Caco-2 (cell line): ENCODE measurements at places on chromosomes 7 and 10.

DNA sequence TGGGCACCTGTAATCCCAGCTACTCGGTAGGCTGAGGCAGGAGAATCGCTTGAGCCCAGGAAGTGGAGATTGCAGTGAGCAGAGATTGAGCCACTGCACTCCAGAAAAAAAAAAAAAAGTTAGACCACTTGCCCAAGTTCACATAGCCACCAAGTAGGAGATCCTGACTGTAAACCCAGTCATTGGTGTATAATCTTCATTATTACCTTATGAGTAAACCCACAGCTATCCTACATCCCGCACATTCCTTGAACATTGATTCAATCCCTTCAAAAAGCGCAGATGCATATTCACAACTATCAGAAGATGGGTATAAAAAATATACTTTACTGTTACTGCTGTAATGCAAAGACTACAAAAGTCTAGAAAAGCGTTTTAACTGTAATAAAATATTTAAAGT, 512.9 kb downstream of the SUGCT start:
- no peak for DNase-seq

DNA sequence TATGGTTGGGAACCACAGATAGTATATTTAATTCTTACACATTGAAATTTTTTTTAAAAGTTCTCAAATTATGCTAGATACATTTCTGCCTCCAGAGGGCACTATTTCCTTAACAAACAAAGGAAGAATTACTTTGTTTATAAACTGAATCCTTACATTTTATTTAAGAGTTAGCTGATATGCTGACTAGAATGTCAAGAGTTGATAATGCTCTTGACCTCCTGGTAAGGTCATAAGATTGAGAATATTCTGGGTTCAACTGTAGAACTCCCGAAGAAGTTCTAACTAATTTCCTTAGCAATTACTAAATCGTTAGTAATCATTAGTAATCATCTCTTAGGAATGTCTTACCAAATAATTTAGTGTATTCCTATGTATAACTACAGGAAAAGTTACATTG, 95.3 kb upstream of the CYP26C1 start:
- peak; percentile 49 for DNase-seq

- no peak for DNase-seq
Observed at GRCh38 chr10:113801569-113801968, 50.1 kb downstream of the PLEKHS1 start.

- no peak for DNase-seq
Observed at GRCh38 chr7:113000316-113001020, 86.2 kb downstream of the GPR85 start.

- no peak for DNase-seq
Observed at GRCh38 chr7:69429911-69430383, 168.3 kb upstream of the AUTS2 start.

GRCh38 chr10:96501985-96502384, 11.7 kb downstream of the TLL2 start:
- DNase-seq: no peak

GRCh38 chr7:151727579-151728285, 149.2 kb downstream of the PRKAG2 start:
- DNase-seq: peak; percentile 64

- DNase-seq: no peak
Observed at GRCh38 chr7:90445633-90446032, 23.8 kb upstream of the PTTG1IP2 start.

- no peak for DNase-seq
Observed at GRCh38 chr10:133420579-133420978, 3.8 kb downstream of the SPRN start.

- no peak for DNase-seq
Observed at GRCh38 chr7:73565675-73566340, 8.3 kb upstream of the BCL7B start.

DNA sequence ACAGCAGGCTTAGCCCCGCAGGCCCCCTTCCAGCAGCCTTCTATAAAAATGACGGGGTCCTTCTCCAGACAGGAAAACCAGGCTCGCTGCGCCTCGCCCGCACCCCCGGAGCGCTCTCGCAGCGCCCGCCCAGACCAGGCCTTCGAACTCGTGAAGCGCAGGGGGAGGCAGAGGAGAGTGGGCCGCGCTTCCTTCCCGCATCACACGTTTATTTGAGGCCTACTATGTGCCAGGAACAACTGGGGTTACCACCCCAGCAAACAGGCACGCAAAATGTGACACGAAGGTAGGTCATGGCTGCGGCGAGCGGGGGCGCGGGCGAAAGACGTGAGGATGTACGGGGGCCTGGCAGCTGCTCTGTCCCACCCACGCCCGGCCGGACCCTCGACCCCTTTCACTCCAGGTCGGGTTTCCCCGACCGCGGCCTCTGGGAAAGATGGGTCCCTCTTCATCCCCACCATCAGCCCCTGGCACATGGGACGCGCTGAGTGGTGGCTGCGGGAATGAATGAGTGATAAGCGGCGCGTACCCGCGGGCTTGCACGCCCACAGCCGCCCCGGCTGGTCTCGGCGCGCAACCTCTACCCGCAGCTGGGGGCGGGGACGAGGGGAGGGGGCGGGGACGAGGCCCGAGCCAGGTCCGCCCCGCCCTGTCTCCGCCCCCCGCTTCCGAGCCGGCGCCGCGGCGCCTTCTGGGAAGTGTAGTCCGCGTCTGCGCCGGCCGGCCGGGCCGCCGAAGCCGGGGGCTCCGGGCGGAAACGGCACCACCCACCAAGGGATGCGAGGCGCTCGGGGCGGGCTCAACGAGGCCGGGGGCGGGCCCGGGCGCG, 59.1 kb downstream of the ZNF467 start:
- no peak for DNase-seq

- DNase-seq: no peak
Observed at GRCh38 chr10:3491571-3491970, 293.4 kb downstream of the KLF6 start.

DNA sequence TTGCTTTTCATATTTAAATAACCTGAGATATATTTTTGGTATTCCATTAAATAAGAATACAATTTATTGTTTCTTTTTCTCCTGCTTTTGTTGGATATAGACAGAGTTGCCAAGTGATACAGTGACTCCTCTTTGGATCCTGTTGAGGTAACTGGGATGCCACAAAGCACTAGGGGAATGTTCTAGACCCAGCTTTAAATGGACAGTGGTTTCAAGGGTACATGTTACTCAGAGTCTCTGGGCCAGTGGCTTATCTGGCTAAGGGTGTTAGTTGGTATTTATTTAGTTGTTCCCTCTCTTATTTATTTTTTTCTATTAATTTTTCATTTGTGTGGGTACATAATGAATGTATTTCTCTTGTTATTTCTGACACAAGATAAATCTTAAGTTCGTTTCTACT, 9.1 kb downstream of the GBF1 start:
- DNase-seq: no peak

DNA sequence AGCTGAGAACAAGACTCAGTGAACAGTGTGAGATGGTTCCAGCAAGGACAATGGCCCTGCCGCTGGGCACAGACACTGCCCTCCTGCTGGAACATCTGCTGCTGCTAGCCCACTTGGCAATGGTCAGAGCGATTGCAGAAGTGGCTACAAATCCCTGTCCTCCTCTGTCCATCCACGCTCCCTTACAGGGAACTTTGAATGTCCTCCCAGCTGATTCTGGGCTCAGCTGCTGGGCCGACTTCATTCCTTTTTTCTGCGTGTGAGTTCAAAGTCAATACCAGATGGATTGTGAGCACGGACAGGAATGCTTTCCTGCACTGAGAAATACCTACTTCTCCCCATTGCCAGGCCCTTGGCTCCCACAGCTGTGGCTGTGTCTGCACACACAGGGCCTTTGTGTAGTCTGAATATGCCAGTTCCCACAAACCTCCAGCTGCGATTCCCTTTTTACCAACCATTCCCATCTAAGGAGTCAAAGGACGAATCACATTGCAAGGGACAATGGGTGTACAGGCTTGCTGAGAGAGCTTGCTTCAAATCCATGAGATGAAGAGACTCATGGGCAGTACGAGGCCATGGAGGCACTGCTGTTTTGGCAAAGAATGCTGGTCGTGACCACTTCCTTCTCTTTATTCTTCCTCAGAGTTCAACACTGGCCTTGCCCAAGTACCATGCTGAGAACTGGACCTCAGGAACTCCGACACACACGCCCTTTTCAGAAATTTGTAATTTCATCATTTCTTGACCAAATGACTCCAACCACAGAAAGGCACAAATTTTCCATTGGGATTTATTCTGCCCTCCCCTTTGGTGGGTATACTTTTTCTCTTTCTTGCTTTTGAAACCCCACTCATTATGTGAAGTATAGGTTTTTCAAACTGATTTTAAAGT, 44.2 kb downstream of the BPGM start:
- no peak for DNase-seq

DNA sequence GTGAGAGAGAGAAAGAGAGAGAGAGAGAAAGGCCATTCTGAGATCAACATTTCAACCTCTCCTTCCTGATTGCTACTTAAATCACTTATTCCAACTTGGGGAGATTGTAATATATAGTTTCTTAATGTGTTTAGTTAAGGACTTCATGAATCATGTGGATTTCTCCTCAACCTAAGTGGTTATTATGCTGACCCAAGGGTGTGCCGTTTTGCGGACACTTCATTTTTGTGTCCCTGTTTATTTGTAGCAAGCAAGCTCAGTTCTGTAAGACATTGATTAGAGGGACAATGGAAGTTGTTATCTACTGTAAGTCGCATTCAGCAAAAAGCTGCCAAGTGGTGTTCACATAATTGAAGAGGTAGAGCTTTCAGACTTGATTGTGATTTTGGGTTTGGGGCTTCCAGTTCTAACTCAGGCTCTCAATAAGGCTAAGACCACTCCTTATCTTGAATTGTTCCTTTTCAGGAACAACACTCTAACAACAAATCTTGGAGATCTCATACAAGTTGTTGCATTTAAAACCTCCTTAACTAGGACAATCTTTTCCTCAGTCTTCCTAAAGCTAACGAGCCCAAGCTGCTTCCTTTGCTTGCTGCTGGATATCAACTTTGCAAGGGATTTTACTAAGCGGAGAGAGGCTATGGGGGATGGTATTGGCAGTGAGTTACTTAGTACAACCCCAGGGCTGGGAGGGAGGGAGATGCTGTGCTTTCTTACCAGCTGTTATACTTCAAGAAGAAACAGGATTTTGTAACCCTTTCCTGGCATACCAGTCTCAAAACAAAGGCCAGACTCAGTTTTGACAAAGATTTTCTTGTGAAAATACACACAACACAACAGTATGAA, 19.8 kb upstream of the COL1A2 start:
- no peak for DNase-seq

DNA sequence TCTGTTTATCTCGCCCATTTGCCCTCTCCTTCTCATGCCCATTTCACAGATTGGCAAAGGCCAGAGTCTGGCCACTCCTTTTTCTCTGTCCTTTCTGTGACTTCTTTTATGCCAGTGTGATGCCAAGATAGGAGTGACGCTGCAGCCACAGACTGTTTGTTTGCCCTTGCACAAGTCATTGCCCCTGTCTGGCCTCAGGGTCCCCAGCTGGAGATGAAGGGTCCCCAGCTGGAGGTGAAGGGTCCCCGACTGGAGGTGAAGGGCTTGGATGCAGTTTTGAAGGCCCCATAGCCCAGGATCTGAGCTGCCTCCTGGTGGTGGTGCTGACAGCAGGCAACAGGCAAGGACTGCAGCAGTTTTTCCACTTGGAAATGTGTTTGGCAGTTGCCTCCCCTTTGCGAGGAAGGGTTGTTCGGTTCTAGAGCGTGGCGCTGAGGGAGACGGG, 50.8 kb upstream of the SLC29A3 start:
- no peak for DNase-seq

DNA sequence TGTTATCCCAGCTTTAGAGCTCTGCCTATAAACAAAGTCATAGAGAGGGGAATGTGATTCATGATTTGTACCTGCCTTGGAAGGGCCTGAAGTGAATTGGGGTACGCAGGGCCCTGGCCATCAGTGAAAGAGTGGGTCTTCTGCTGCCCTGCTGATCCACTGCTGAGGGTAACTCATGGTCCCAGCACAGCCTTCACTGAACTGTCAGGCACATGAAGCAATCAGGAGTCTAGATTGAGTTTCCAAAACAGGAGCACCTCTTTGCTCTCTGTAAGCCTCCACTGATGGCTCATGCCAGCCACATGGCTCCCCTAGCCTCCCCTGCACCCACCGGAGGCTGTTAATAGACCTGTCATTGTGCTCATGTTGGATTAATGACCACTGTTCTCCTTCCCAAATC, 217.6 kb downstream of the KCNMA1 start:
- DNase-seq: no peak

GRCh38 chr10:62694537-62695126, 109.9 kb upstream of the ADO start:
- no peak for DNase-seq

DNA sequence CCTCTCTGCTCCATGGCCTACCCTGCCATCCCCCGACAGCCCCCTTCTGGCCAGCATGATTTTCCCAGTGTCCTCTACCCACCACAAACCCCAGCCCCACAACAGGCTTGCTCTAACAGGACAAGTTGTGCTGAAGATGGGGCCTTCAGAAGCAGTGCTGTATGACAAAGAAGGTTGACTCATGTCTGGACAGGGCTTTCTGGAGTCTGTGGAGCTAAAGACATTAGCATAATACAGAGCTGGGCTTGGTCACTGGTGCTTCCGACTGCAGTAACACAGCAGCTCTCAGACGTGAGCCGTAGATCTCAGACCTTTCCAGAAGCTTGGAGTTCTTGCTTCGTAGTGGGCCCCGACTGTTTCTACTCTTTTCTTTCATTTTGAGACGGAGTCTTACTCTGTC, 100.5 kb downstream of the GTF2IRD1 start:
- DNase-seq: no peak

DNA sequence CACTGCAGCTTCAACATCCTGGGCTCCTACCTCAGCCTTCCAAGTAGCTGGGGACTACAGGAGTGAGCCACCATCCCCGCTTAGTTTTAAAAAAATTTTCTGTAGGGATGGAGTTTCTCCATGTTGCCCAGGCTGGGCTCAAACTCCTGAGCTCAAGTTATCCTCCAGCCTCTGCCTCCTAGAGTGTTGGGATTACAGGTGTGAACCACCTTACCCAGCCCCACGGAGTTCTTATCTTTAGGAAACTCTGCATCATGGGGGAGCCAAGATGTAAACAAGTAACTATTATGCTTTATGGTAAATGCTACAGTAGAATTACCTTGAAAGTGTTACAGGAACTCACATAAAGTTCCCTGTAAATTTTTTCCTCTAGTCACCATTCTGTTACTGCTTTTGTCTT, 65.3 kb downstream of the PHTF2 start:
- DNase-seq: no peak

- DNase-seq: peak; percentile 60
Observed at GRCh38 chr10:650441-650851, 39.0 kb downstream of the DIP2C start.

- DNase-seq: peak; percentile 3
Observed at GRCh38 chr7:21828841-21829240, 116.9 kb downstream of the CDCA7L start.

DNA sequence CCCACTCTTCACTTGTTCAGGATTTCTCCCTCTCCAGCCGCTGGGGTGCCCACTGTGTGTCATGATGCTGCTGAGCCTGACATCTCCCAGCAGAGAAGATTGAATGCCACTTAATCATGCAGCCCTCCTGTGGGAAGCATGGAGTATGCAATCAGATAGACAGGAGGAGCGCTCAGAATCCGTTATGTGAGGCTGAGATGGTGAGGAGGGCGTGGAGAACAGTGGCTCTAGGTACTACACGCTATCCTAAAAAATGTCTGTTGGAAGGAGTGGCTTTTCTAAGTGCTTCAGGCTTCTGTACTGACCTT, 334.3 kb downstream of the LRMDA start:
- DNase-seq: no peak
